Neural crest cell (in vitro differentiated cells): ENCODE measurements at places on chromosomes 5 and 9. TPM values are rescaled to one million over a fixed set of nuclear protein-coding genes. Genes with fewer than 3 reads are reported as not detected.
A peak's percentile ranks its signal among the peaks of the same experiment; 100 is the strongest.

The MYO10 gene
- 93.4 and 94.4 TPM in 2 replicates for total RNA-seq

The SLC45A2 gene
- 0.36 and 1.3 TPM in 2 replicates for total RNA-seq

DNA sequence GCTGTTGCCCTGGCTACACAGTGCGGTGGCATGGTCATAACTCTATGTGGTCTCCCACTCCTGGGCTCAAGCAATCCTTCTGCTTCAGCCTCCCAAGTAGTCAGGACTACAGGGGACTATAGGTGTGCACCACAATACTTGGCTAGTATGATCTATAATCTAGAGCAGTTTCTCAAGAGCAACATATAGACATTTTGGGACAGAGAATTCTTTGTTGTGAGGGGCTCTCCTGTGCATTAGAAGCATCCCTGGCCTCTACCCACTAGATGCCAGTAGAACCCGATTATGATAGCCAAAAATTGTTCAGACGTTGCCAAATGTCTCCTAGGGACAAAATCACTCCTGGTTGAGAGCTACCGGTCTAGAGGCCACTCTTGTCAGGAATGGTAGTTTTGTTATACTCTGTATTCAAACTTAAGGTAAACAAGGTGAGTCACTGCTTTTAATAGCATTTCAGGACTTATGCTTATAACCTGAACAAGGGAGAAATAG is 7.2 kb downstream of the ANKHD1 start:
- peak overlapping the region; percentile 58 for H3K27ac ChIP-seq
- peaks cover 15% of the 10 kb centered on the region for H3K4me1 ChIP-seq
- DNase-seq = no peak
- no peaks in the 10 kb centered on the region for H3K27me3 ChIP-seq
- no peak overlapping the region for H3K4me3 ChIP-seq
- H3K36me3 ChIP-seq = no peaks in the 10 kb centered on the region

DNA sequence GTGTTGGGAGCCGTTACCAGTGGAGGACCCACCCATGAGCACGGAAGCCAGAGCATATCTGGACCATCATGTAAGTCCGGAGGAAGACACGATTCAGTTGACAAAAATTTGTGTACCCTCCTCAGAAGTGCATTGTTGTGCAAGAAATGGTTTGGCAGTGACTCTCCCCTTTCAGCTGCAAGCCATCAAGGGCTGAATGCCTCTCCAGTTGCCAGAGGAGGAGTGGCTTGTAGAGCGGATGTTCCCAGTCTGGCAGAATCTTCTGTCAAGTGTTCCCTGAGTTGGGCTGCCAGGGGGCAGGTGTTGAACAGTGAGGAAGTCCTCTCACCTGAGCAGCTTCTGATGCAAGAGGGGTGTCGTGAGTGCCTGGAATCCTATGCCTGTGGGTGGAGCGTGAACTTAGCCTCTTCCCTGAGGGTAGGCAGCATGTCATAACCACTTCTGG is 27.6 kb upstream of the CDKN2AIPNL start:
- H3K27me3 ChIP-seq = no peaks in the 10 kb centered on the region
- DNase-seq = no peak

GRCh38 chr9:34664281-34665066 is 2.0 kb upstream of the CCL27 start:
- H3K4me3 ChIP-seq = peak overlapping the region; percentile 96
- peaks cover 18% of the 10 kb centered on the region for H3K36me3 ChIP-seq
- no peaks in the 10 kb centered on the region for H3K27me3 ChIP-seq
- H3K4me1 ChIP-seq = peaks cover 14% of the 10 kb centered on the region

GRCh38 chr9:137550231-137550621 is at the start of gene PNPLA7:
TSS of gene PNPLA7 (minus strand) at chr9:137550402. CDS start at chr9:137550197, 205 bp downstream.
- peaks cover 11% of the 10 kb centered on the region for H3K36me3 ChIP-seq
- H3K27me3 ChIP-seq = peaks cover 4% of the 10 kb centered on the region
- H3K27ac ChIP-seq = peak within 1 kb of the TSS; percentile 71
- H3K4me3 ChIP-seq = peak within 1 kb of the TSS; percentile 90

- H3K4me1 ChIP-seq = peaks cover 17% of the 10 kb centered on the region
- no peak for DNase-seq
- H3K36me3 ChIP-seq = no peaks in the 10 kb centered on the region
Observed at GRCh38 chr5:149580808-149581191, 498 bp upstream of the ARHGEF37 start.

DNA sequence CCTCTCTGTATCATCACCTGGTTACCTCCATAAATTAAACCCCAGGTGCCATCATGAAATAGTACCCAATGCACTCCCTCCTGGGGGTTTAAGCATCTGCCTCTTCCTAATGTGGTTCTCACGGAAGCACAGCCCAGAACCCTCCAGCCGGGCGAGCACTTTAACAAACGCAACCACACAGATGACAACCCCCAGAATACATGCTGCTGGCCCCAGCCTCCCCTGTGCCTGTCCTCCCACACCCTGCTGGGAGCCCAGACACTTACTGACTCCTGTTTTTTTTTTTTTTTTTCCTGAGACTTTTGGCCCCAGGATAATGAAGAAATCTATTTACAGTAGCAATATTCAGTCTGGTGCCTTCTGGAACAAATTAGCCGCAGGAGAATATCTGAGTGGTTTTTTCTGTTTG is 50.0 kb upstream of the COL5A1 start:
- H3K27me3 ChIP-seq = no peaks in the 10 kb centered on the region
- H3K36me3 ChIP-seq = no peaks in the 10 kb centered on the region
- no peak overlapping the region for H3K4me3 ChIP-seq
- DNase-seq = no peak

- H3K36me3 ChIP-seq = peaks cover 2% of the 10 kb centered on the region
- no peaks in the 10 kb centered on the region for H3K27me3 ChIP-seq
- no peak for DNase-seq
- peaks cover 13% of the 10 kb centered on the region for H3K4me1 ChIP-seq
- H3K27ac ChIP-seq = no peak overlapping the region
Observed at GRCh38 chr9:4080921-4081895, 218.7 kb downstream of the GLIS3 start.

DNA sequence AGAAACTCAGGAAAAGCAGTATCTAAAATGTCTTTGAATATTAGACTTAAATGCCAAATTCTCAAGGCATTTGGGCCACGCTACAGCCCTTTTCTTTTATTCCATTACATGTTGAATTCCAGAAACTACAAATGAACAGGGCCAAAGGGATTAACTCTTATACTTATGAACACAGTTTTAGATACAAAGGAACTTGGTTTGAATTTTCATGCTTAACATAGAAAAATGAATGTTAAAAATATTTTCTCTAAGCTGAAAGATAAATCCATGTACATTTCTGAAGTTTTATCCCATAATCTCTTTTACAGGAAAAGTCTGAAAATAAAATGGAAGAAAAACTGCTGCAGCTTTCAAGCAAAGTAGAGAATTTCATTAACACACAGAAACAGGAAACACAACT is 56.8 kb downstream of the FAM81B start:
- no peaks in the 10 kb centered on the region for H3K27me3 ChIP-seq
- H3K4me1 ChIP-seq = peaks cover 11% of the 10 kb centered on the region
- H3K4me3 ChIP-seq = no peak overlapping the region
- H3K27ac ChIP-seq = no peak overlapping the region

DNA sequence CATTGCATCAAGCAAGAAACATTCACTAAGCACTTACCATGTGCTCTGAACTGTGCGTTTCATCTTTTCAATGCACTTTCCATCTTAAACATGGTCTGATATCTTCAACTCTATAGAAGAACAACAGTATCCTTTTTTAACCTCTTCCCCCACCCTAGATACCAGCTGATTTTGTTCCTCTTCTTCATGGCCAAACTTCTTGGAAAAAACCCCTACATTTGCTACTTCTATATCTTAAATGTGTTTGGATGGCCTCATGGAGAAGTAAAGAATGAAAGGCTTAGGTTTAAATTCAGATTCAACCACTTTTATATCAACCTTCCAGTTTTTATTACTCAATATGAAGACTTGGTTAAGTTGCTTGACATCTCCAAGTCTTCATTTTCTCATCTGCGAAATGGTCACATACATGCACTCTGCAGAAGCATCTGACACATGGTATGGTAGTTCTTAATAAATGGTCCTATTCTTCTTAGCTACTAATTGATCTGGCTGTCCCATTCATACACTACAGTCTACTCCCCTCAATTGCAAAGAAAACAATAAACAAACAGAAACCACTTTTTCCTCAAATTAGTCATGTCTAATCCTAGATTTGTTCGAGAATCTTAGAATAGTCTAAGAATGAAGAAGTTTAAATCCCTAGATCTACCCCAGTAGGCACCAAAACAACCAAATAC is 59.4 kb downstream of the FYB1 start:
- H3K4me1 ChIP-seq = no peaks in the 10 kb centered on the region
- no peaks in the 10 kb centered on the region for H3K36me3 ChIP-seq
- H3K27me3 ChIP-seq = peaks cover 2% of the 10 kb centered on the region
- no peak overlapping the region for H3K27ac ChIP-seq
- DNase-seq = no peak
- no peak overlapping the region for H3K4me3 ChIP-seq

DNA sequence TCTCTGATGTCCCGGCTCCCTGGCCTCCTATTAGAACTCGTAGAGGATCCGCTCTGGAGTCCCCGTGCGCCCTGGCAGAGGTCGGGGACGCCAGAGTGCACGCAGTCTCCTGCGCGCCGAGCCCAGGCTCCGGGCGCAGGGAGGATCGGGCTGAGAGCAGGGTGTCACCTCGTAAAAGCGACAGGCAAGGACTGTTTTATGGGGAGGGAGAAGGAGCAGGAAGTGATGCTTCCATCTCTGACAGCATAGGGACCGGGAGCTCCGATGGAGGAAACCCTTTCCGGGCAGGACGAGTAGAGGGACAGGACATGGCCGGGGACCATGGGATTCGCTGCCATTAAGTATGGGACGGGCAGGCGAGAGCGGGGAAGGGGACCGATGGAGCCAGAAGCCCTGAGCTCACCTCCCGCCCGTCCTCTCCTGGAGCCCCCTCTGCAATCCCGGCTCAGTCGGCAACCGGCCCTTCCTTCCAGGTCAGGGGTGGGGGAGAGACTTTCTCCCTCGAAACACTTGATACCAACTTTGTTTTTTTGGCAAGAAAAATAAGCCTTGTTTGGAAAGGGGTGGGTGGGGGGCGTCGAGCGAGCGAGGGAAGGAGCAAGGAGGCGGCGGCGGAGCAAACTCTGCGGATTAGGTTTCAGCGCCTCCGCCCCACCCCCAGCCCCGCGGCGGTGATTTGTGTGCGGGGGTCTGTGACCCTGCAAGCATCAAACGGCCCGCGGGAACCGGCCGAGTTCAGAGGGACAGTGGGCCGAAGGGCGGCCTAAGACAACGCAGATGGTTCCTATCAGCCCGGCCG is 12.6 kb downstream of the LMX1B start:
- H3K27ac ChIP-seq = peak overlapping the region; percentile 87
- DNase-seq = no peak
- no peaks in the 10 kb centered on the region for H3K36me3 ChIP-seq
- H3K4me1 ChIP-seq = peaks cover 24% of the 10 kb centered on the region
- peak overlapping the region; percentile 84 for H3K4me3 ChIP-seq
